ENCODE measurements at places on chromosomes 3 and 15. TPM values are rescaled to one million over a fixed set of nuclear protein-coding genes. Genes with fewer than 3 reads are reported as not detected.

The C2CD4B gene
- total RNA-seq = 2.4 TPM

The PRTG gene
- 1.4 TPM for total RNA-seq

The GTPBP8 gene
- total RNA-seq = 20.7 TPM

The TMEM212 gene
- not detected for total RNA-seq

The SAMMSON gene
- not detected for total RNA-seq

The HRG gene
- not detected for total RNA-seq

The SERPINI2 gene
- 1.5 TPM for total RNA-seq

The AHSG gene
- 0.20 TPM for total RNA-seq
